ENCODE measurements at places on chromosomes 3 and 15.
A peak's percentile ranks its signal among the peaks of the same experiment; 100 is the strongest.

- DNase-seq, result no peak
These were observed 11.1 kb downstream of the TMEM62 start for GRCh38 chr15:43144512-43144911.

- DNase-seq, result no peak
These were observed 1.2 kb downstream of the PHLDB2 start for GRCh38 chr3:111859974-111860859.

DNA sequence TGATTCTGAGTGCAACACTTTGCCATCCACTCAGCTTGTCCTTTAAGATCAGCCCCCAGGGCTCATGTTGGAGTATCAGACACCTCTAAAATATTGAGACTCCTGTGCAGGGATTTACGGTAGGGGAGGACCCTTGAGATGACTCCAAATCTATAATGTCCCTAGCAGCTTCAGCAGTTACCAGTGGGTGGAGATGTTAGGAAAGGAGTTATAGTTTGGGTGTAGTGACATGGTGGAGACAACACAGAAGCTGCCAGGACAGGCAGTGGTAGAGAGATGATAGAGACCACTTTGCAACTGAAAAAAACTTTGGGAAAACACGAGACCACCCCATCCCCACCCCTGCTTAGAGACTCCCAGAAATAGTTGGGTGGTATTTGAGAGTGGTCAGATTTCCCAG is 43.3 kb upstream of the GSK3B start:
- DNase-seq, result peak; percentile 20

- DNase-seq, result no peak
These were observed 41.3 kb upstream of the UBE2E1 start for GRCh38 chr3:23764407-23764806.

DNA sequence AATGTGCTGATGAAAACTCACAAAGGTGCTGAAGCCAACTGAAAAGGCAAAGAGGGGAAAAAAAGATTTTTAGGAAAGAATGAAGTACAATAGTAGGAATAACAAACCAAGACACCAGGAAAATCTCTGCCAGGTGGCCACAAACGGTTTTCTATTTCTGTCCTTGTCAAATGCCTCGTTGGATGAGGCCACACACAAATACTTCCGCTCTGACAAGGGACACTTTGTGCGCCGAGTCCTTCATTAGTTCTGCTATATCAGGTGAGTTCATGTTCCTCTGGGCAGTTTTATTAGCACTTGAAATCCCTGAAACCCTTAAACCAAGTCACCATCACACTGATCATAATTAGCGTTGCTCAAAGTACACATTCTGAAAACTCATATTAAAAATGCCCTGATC is 373.1 kb downstream of the VPS13C start:
- DNase-seq, result no peak

DNA sequence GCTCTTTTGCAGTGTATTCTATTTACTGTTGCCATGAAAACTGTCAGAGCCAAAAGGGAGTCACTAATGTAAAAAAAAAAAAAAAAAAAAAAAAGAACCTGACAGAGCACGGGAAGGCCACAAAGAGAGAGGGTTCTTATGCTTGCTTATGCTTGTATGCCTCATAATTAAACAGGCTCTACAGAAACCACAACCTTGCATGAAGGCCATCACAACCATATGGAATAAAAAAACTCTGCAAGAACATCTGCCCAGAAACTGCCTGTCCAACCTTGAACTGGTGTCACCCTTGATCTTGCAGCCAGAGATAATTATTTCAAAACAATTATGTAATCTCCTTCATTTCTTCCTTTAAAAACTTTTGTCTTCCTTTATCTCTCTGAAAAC is 50.1 kb downstream of the CFAP20DC start:
- DNase-seq, result no peak

DNA sequence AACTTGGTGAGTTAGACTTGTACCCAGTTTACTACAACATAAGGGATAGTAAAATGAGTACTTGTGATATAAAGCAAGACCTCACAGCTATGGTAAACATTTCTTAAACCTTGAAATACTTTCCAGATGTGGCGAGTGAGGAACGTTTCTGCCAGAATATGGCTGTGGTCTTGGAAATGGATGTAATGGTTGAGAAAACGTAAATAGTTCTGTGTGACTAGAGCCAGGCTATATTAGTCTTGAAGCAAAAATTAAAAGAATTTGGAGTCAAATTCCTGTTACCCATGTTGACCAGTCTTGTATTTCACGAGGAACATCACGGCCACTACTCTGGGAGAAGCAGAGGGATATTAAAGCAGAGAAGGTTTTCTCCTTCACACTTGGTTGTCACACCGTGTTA is 15.3 kb downstream of the OR4F15 start:
- DNase-seq, result no peak

- no peak for DNase-seq
These were observed 639.5 kb downstream of the NR2F2 start for GRCh38 chr15:96969732-96970710.

DNA sequence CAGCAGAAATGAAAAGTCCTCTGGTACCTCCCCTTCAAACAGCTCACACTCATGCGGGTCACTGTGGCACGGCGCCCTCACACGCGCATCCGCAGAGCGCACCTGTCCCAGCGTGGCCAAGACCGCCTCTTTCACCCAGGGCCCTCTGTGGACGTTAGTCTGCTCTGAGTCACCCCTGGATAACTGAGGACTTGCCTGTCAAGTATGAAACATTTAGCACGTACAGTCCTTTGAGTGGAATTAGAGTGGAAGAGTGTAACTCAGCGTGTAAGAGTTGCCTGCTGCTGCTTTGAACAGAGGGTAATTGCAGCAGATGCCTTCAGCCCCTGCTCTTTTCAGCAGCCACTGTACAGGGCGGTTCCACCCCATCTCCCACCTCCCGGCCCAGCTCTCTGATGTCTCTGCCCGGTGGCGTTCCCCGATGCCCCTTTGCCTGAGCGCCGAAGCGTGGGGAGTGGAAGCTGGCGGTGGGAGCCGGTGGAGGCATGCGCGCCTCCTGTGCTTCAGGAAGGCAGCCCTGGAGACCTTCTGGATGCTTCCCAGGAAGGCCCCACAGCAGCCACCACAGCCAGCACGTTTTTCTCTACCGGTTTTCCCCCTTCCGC is 23.0 kb downstream of the CPN2 start:
- peak; percentile 49 for DNase-seq

- no peak for DNase-seq
These were observed 60.3 kb downstream of the TIMP4 start for GRCh38 chr3:12098400-12098799.

DNA sequence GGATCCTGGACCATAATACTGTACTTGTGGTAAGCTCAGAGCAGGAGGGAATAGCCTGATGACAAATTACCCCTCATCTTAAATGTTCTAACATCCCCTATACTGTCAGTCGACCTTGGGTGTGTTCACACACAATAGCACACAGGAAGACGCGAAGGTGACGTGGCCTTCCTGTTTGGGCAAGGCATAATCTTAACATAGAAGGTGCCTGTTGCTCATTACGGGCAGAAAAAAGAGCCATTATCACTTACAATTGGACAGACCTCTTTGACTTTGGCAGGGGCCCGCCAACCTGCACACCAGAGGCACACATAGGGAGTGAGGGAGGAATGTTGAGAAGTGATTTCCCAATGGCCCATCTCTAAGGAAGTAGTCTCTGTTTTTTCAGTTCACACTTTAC is 144.2 kb downstream of the ANO10 start:
- no peak for DNase-seq

GRCh38 chr3:187105700-187106099 is 33.6 kb downstream of the RPL39L start:
- no peak for DNase-seq

- no peak for DNase-seq
These were observed 29.1 kb upstream of the RASA2 start for GRCh38 chr3:141457624-141458236.

- DNase-seq, result no peak
These were observed 8.3 kb upstream of the TASOR start for GRCh38 chr3:56691165-56692000.

DNA sequence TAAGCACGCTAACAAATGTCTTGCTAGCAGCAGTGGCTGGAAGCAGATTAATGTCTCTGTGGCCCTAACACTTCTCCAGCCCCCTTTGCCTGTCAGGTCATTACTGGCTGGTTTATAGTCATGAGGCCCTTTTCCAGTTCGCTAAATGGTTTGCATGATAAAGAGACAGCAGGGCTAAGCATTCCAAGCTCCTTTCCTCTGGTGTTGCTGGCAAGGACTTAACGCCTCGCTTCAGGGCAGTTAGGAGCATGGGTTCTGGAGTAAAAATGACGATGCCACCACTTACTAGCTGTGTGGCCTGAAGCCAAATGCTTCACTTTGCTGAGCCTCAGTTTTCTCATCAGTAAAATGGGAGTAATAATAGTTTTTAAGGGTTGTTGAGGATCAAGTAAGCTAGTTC is 185.9 kb downstream of the MEGF11 start:
- DNase-seq, result no peak

DNA sequence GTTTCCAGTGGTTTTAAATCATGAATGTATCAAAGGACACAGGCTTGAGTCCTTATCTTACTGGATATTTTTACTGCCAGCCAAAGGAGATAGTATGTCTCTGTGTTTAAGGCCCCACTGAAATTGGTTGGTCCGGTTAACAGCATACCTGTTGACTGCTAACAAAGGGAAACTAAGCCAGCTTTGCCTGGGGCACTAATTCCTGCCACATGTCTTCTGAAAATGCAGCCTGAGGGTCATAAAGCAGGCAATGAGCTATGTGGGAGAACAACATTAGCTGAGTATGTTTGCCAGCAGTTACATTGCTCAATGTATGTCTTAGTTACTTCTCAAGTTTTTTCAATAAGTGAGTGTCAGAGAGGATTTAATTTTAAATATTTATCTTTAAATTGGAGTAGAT is 12.4 kb downstream of the PLS1 start:
- no peak for DNase-seq

DNA sequence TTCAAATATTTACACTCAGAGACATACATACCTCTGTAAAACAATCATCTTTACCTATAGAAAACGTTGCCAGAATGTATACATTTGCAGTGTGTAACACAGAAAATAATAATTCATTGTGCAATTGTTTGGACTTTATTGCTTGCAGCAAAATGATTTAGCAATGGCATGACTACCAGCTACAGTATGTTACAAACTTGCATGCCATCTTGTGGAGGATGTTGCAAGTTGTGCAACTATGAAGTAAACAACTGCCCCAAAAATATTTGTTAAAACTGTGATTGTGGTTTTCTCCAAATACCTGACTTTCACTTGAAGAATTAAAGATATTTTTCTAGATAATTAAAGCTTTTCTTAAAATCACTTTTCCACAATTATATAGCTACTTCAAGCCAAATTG is 27.1 kb upstream of the C3orf49 start:
- DNase-seq, result no peak

- no peak for DNase-seq
These were observed 13.2 kb upstream of the SPG11 start for GRCh38 chr15:44676676-44677075.

DNA sequence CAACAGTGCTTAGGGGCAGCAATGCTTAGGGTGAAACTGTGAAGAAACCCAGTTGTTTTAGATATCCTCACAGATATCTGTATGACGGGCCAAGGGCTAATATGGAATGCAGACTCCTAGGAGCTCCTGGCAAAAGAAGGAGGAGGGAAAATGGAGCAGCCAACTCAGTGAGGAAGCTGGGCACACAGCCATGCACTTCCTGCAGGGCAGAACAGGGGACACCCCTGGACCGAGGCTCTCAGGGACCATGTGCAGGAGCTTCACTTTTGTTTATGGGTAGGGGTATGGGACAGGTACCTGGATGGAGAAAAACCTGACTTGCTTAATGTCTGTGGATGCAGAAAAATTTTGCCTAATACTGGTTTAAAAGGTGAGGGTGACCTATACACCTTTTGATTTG is 20.2 kb downstream of the NIPA1 start:
- DNase-seq, result no peak

DNA sequence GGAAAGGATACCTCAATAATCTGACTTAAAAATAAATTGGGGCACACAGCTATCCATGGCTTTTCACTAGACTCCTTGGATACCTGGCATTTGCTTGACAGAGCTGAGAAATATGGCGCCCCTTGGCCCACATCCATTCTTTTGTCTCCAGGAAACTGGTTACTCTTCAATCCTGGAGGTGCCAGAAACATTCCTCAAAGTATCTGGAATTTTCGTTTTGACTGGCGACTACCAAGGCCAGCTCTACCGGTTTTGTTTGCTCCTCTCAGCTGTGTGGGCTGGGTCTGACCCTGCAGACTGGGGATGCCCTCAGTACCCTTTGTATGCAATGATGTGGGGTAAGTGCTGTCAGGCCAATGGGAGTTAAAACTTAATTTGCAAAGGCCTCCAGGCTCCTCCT is 27.0 kb downstream of the KATNBL1 start:
- DNase-seq, result no peak

GRCh38 chr15:77019521-77020331 is 24.8 kb downstream of the PSTPIP1 start:
- no peak for DNase-seq

- DNase-seq, result no peak
These were observed 294.9 kb downstream of the SHQ1 start for GRCh38 chr3:72553298-72553697.

DNA sequence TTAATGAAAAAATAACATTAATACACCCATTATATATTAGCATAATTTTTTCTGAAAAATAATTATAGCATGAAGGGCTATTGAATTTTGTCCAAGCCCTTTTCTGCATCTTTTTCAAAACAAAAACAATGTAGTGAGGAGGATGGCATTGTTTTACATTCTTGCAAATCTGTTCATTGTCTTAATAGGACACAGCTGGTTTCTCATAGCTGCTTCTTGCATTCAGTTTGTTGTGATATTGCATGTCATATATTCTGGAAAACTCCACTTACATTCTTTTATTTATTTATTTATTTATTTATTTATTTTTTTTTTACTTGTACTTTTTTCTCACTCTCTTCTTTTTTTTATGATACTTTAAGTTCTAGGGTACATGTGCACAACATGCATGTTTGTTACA is 107.4 kb downstream of the NR1D2 start:
- DNase-seq, result no peak

GRCh38 chr3:8599146-8599545 is 45.5 kb downstream of the SSUH2 start:
- no peak for DNase-seq

DNA sequence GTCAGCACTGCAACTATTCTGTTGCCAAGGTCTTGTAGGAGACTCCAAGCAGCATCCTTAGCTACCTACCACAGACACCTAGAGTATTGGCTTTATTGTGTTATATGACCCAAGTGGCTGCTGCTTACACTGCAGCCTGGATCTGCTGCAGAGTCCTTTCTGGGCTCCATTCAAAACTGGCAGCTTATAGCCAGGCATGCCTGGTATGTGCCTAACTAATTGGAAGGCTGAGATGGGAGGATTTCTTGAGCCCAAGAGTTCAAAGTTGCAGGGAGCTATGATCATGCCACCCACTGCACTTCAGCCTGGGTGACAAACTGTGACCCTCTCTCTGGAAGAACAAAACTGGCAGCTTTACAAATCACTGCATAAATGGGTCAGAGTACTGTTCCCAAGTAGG is 8.6 kb downstream of the NDUFB4 start:
- DNase-seq, result no peak

GRCh38 chr15:99443056-99443756 is 122.6 kb upstream of the MEF2A start:
- DNase-seq, result no peak

- no peak for DNase-seq
These were observed 99.6 kb upstream of the PRR23E start for GRCh38 chr3:127093312-127093711.
